ENCODE measurements at places on chromosomes 11 and 22. TPM values are rescaled to one million over a fixed set of nuclear protein-coding genes. Genes with fewer than 3 reads are reported as not detected.

FAM227A gene
- 0.66 TPM for total RNA-seq

DLG2 gene
- total RNA-seq = 21.0 TPM

YAP1 gene
- total RNA-seq = 159 TPM

ESAM gene
- 9.7 TPM for total RNA-seq

HRAS gene
- total RNA-seq = 32.8 TPM

POU2AF2 gene
- not detected for total RNA-seq

FGF4 gene
- not detected for total RNA-seq

MADD gene
- total RNA-seq = 55.7 TPM
